Renal pelvis (tissue), 12 donors: ENCODE measurements at places on chromosomes 11 and 22. TPM values are rescaled to one million over a fixed set of nuclear protein-coding genes. Genes with fewer than 3 reads are reported as not detected.

The LRRC55 gene
- polyA plus RNA-seq, result 3.4 TPM

DNA sequence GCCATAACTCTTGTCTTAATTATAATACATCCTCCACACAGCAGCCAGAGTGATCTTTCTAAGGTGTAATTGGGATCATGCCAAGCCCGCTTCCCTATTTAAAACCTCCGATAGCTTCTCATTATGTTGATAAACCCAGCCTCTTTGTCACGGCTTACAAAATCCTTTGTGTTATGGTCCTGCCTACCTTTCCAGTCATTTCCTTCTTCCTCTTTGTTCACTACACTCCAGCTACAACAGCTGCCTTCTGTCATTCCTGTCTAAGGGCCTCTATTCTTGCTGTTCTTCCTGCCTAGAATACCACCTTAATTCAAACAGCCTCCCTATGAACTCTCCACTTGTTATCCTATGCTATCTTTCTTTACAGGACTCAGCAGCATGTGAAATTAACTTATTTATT, 70.6 kb upstream of the CAPRIN1 start:
- peak; percentile 61 for DNase-seq

The SLC22A6 gene
- polyA plus RNA-seq, result 25.1 TPM

The PHLDB1 gene
- polyA plus RNA-seq, result 204 TPM

The EFCAB6 gene
- 6.0 TPM for polyA plus RNA-seq

DNA sequence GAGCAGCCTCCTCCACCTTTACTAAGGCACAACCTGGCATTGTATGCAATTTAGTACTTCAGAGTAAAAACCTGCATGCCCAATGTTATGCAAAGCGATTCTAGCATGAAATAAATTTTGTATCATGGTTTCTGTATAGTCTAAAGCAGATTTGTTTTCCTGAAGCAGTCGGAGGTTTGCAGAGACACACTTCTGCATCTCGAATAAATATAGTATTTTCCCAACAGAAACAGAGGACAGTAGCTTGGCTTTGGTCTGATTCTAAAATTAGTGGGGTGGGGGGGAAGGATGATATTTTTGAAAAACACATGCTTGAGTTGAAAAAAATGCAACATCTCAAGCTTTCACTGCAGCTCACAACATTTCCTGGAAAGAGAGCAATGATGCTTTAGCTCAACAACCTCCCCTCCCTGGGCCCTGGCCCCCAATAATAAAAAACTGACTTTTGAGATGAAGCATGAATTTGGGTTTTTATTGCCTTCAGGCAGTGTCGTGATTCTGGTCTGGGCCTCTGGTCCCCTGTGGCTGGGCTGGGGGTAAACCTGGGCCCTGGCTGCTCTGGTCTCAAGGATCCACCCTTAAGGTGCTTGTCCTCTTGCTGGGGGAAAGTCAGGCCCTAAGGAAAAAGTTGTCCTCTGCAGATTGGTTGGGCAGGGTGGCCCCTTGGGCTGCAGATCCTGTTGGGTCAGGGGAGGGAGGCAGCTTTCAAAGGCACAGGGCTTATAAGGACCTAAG, 48.2 kb downstream of the KCNC1 start:
- no peak for DNase-seq

DNA sequence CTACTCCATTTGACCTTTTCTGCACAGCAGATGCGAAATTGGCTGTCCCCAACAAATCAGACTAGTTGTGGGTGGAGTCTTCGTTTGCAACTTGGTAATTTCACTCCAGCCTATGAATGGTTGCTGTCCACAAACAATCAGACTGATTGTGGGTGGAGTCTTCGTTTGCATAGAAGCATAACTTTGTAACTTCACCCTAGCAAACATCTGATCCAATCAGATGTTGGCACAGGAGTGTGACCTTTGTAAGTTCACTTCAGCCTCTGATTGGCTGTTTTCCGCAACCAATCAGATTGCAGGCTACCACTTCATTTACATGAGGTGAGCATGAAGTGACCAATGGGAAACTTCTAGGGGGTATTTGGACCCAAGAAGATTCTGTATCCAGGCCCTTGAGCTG, 16.3 kb upstream of the CABP2 start:
- DNase-seq, result no peak

DNA sequence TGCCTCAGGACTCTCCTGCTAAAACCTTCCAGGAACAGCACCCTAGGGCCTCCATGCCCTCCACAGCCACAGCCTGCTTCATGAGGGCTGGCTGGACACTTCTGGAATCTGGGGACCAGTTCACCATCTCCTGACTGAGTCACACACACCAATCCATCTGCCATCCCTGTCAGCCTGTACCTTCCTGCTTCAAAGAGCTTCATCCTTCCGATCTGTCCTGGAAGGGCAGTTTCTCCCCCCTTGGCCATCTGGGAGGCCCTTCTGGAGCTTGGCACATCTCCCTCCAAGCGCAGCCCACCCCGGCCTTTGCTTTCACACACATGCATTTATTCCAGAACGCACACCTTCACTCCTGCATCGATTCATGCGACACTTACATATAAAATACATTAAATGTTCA, 13.0 kb downstream of the APBB1 start:
- no peak for DNase-seq

- DNase-seq, result no peak
Observed at GRCh38 chr11:2355000-2355644, 22.0 kb upstream of the CD81 start.

The ACER3 gene
- 14.7 TPM for polyA plus RNA-seq

GRCh38 chr11:9625162-9625561, 38.7 kb upstream of the SWAP70 start:
- DNase-seq, result no peak
